Activated CD8-positive, alpha-beta memory T cell treated with anti-CD3 and anti-CD28 coated beads for 1 hour (primary cell): ENCODE measurements at places on chromosomes 5 and 9.

- no peak for DNase-seq
These were observed 685.3 kb upstream of the EDIL3 start for GRCh38 chr5:85069659-85070640.

DNA sequence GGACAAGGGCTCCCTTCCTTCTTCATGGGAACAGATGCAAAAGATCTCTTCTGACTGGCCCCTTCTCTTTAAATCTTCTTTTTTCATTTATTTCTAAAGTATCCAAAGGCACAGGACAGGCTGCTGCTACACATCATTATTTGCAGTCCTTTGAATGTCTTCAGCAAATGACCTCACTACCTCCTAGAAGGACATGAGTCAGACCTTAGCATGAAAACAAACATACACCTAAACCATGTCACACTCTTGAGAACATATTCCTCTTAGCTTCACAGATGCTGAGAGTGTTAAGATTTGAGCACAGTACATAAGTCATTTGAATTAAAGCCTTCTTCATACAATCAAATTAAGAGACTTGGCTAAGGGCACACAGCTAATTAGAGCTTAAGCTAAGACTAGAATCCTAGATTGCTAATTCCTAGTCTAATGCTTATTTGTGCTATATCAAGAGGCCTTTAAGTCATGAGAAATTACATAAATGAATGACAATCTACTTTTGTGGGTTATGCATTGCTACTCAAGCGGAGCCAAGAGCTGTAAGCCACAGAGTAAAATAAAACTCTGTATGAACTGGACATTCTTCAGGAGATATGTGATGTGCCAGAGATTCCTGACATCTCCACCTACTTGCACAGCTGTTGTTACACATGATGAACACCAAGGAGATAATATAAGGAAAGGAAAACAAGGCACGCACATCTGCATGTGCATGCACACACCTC lies 109.1 kb upstream of the PTGER4 start:
- DNase-seq = no peak

GRCh38 chr5:126007841-126008240 lies 415.4 kb upstream of the GRAMD2B start:
- DNase-seq = no peak

DNA sequence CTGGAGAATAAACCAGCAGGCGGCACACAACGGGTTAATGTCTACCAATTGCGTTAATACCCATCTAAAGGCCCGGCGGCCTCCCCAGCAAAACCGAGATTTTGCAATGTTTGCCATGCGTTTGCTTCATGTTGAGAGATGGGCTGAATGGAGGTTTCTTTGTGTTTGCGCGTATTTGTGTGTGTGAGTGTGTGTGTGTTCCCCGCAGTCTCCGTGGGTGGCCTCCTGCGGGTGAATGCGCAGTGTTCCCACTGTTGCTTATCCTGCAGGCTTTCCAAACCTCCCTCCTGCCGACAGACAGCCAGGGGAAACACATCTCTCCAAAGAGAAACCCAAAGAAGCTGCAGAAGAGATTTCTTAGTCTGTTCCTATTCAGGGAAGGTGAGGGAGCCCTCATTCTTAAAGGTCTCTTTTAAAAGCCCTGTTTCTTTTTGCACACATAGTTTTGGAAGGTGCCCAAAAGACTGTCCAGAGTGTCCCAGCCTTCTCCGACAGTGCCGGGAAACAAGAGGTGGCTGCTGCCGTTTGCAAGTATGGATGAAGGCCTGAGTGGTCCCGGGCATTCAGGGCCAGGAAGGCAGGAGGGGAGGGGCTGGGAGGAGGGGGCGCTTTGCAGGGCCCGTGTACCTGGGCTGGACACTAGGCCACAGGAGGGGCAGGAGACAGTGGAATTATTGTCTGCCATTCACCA lies 103.8 kb upstream of the ERCC6L2 start:
- no peak for DNase-seq

DNA sequence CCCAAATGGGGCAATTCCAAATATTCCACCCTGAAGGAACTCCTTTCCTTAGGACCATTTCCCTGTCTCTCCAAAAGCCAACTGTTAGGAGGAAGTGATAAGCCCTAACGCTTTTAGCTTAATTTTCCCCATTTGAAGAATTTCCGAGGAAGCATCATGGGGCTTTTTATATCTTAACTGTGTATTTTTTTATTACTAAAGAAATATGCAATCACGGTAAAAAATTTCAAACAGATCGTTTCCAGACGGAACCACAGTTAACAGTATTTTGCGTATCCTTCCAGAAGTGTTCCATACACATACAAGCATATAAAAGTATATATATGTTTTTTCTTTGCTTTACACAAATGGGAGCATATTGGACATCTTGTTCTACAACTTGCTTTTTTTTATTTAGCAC lies 133.8 kb downstream of the FGF1 start:
- DNase-seq = no peak

DNA sequence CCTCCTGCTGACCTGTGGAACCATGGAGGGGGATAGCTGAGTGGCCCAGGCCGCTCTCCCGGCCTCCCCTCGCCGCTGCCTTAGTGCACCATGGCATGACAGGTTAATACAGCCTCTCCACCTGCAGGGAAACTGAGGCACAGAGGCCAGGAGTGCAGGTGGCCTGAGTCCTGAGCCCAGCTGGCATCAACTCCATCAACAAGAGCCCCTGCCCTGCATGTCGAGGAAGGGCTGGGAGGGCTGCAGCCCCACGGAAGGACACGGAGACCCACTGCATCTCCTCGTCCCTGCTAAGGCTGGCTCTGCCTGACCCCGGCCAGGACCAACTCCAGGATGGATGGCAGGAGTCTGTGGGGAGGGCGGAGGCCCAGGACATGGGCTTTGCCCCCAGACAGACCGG lies 27.2 kb downstream of the CCDC187 start:
- no peak for DNase-seq

DNA sequence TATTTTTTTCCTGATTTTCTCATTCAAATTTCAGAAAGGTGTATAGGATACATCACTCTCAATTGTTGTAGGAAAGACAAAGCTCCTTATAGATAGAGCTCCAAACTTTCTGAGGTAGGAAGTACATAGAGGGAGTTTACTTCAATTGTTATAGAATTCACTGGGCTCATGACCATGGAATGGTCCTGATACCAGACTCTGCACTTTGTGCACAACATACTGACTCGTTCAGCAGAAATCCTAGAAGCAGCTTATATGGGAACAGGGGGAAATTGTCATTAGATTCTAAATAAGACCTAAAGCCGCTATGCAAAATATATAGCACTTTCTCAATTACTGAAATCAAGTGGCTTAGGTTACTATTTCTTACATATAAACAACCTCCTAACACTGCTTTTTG lies 240.5 kb upstream of the TUSC1 start:
- DNase-seq = no peak

DNA sequence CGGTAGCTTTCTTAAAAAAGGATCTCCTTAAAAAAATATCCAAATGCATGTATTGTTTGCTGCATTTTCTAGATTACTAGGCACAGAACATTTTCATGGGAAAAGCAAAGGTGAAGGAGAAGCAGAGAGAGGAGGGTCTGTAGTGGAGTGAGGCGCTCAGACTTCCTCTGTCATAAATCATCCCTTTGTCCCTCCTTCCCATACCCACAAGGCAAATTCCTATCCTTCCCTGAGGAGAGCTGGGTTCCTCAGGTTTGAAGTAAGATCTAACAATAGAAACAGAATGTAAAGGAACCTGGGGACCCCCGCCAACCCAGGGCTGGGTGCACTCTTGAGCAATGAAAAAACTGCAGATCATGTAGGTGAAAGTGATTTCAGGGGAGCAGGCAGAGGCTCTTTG lies 149.2 kb upstream of the ANKH start:
- DNase-seq = no peak

GRCh38 chr5:1150866-1151265 lies 39.0 kb upstream of the SLC12A7 start:
- no peak for DNase-seq

DNA sequence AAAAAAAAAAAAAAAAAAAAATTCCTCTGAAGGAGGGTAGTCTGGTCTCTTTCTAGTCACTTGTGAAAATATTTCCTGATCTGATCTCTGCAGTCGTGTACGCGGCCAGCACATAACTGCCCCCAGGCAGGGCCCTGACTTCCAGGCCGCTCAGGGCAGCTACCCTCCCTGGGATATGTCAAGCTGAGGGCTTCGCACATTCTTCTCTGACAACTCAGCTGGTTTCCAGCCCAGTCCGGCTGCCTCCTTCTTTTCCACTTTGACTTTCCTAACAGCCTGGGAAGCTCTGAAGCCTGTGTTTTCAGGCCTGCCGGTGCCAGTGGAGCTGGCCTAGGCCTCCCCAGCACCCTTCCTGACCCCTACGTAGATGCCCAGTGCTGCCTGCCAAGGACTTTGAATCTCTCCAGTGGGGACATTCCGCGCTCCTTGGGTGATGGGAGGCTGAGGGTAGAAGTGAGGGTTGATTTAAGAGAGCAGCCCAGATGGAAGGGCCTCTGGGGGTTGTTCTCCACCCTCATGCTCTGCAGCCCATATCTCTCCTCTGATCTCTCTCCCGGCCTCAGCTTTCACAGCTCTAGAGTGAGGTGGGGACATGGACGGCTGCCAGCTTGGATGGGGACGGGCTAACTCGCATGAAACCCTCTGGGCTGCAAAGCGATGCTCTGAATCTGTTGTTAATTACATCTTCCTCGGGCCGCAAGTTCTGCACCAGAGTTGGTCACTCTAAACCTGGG lies 20.7 kb downstream of the COL5A1 start:
- DNase-seq = no peak
